ENCODE measurements at places on chromosomes 1 and 21.
A peak's percentile ranks its signal among the peaks of the same experiment; 100 is the strongest.

DNA sequence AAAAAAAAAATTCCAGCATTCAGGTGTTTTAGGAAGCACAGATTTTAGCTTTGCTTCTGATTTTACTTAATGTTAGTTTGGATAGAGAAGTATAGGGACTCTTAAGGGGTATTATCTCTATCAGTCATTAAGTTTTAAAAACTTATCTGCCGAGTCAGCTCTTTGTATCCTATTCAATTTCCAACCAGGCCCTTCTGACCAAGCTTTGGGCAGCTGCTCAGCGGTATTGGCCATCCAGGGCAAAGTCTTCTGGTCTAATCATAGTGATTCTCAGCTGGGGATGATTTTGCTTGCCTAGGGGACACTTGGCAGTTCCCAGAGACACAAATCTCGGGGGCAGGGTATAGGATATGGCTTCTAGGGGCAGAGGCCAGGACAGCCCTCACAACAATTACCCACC lies 47.6 kb downstream of the BACH1 start:
- DNase-seq, result no peak

DNA sequence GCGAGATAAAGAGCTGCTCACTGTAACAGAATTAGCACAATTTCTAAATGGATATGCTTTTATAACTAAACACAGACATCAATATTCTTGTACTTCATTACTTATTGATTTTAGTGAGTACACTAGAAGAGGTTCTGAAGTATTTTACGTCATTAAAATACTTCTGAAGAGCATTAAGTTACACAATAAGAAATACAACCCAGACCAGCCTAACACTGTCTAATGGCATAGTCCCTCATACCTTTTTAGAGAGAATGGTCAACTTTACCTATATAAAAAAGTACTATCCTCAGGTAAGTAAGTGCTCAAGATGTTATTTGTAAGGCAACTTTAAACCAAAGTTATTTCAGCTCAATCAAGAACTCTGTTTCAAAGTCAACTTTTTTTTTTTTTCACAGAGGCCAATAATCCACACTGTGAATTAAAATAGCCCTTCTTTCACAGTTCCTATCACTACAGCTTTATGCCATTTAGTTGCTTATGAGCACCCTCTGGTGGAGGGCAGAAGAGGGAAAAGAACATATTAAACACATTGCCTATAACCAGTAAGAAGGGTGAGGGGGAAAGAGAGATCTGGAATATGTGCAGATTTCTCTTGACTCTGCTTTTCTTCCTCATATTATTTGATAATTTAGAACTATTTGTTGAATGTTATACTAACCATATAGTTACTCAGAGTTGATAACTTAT lies 182.1 kb upstream of the DMRTA2 start:
- DNase-seq, result peak; percentile 72

DNA sequence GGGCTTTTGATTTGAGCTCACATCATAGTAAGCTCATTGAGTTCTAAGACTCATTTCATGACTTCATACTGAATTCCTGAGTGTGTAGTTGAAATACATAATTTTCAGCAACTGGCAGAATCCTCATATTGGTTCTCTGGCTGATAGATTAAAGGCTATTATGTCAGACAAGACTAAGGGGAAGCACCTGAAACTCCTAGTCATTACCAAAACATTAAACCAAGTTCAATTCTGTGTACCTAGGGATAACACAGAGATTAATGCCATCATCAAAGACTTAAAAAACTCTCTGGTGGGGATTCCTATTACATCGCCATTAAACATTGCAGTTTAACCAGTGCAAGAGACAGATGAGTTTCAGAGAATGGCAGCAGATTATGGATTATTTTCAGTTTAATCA lies 339.1 kb downstream of the PTPRC start:
- DNase-seq, result no peak

DNA sequence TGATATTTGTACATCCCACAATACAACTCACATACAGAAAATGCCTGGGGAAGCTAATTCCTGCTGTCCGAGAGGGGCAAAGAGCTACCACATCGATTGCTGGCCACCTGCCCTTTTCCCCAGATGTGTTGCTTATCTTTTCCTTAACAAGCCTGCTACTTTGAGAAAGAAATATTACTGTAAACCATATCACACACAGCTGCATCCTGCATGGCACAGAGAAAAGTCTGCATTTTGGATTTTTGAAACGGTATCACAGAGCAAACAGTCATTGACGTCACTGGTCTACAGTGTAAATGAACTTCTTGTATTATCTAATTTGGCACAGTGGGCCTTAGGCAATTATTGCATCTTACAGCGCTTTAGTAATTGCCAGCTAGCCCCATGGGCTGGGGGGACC lies 164.7 kb downstream of the CLIC6 start:
- DNase-seq, result no peak

DNA sequence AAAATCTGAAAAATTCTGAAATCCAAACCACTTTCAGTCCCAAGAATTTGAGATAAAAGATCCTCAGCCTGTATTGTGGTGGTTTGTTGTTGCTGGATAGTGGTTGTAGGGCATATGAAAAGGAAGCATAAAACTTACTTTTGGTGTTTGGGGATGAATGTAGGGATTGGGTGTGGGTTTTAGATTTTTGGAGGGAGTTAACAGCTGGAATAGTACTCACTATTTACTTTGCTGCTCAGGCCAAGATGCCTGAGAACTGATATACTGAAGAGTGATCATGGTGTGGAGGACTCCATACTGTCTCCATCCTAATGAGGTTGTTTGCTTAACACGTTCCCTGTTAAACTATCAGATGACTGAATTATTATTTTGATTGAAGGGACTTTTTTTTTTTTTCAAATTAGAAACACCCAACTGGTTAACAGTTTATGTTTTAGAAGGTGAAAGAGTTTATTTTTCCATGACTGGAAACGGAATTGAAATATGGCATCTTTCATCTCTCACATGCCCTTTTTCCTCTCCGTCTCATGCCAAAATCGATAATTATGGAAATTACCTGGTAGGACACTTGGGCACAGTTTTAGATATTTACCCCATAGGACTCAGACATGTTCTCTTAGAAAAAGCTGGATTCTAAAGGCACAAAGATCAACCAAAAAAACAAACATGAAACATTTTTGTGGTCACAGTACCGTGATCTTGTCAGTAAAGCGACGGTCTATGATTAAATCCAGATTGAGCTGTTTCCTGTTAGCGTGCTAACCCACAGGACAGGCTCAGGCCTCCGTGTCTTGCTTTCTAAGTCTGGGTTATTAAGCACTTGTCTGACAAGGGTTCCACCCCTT lies 37.3 kb downstream of the RGL1 start:
- DNase-seq, result peak; percentile 50

DNA sequence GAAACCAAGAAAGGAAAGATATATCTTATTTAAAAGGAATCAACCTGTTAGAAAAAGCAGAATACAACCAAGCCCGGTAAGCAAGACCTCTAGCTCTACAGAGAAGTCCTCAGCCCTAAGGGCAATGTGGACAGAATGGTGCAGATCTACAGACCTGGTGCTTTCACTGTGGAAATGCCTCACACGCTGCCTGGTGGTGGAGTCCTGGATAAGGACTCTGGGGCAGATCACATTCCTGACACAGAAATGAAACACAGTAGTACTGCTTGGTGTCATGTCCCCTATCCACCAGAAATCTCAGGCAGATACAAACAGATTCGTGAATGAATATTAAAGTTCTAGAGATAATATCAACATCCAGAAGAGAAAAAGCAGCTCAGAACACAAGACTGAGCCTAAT lies 6.8 kb downstream of the CNN3 start:
- DNase-seq, result no peak

- DNase-seq, result peak; percentile 71
Observed at GRCh38 chr1:43460988-43461693, 7.4 kb upstream of the HYI start.

- no peak for DNase-seq
Observed at GRCh38 chr1:195574511-195574910, 1033.7 kb downstream of the KCNT2 start.

DNA sequence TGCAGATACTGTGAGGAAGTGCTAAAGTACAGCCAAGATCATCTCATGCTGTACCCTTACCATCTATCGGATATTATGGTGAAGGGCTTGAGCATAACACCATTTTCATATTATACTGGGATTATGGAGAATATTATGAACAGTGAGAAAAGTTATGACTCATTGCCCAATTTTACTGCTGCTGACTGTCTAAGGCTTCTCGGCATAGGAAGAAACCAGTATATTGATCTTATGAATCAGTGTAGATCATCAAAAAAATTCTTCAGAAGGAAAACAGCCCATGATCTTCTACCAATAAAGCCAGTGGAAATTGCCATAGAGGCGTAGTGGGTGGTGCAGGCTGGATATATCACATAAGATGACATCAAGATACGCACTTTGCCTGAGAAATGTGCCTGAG lies 47.7 kb downstream of the PPIAL4G start:
- no peak for DNase-seq

DNA sequence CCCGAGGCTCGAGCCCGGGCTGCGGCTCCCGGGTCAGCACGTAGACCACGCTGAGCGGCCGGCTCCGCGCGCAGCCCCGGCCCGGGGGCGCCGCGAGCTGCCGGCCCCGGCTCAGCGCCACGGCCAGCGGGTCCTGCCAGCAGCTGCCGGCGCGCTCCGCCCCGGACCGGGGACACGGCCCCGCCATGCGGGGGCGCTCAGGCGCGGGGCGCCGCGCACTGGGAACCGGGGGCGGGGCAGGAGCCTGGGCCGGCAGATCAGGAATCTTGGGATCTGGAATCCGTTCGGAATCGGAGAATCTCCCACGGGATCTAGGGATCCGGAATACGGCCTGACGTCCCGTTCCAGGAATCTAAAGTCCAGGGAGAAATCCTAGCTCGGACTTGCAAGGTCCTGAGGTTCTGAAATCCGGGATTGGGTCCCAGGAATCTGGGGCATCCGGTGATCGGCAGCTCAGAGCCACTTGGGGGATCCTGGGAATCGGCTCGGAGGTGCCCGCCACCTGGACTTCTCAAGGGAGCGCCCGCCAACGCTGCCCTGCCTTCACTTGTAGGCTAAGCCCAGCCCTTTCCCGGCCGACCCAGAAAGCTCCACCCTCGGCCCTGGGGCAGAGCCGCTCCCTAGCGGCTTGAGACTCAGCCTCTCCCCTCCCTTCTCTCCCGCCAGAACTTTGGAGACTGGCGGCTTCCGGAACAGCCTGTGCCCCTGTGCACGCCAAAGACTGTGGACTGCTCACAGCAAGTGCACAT lies at the start of gene MAP3K6:
TSS of gene MAP3K6 (minus strand) at position 551 of the 749 bp plus-strand sequence. CDS start at position 187, 364 bp downstream.
- DNase-seq, result peak; percentile 49

DNA sequence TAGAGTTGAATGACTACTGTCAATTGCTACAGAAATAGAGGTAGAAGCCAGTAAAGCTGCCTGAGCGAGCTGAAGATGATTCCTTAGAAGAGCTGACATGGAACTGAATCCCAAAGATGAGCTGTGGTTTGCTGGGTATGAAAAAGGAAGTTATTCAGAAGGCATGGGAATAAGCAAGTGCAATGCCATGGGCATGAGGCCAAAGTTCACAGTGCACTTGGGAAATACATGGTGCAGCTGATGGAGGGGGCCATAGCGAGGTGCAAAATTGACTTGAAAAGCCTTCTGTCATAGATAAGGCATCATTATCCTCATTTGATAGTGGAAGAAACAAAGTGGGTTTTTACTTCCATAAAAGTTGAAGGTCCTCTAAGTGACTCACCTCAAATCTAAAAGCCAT lies 88.6 kb downstream of the NEK7 start:
- DNase-seq, result no peak

DNA sequence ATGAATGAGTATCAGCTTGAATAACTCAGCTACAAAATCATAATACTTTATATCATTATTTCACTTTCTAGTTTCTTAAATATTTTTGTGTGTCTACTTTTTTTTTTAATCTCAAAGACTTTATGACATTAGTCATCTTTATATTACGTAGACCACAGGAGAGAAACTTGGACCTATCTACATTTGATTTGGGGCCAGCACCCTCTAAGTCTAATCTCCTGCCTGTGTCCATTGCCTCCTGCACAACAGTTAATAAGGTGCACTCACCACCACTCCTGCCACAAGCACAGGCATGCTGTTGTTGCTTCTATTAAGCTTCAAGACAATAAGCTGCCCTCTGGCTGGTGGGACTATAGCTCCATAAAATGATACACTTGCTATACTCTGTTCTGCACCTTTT lies 70.4 kb downstream of the DIRAS3 start:
- no peak for DNase-seq

GRCh38 chr1:219000631-219001030 lies 173.0 kb upstream of the LYPLAL1 start:
- DNase-seq, result no peak

DNA sequence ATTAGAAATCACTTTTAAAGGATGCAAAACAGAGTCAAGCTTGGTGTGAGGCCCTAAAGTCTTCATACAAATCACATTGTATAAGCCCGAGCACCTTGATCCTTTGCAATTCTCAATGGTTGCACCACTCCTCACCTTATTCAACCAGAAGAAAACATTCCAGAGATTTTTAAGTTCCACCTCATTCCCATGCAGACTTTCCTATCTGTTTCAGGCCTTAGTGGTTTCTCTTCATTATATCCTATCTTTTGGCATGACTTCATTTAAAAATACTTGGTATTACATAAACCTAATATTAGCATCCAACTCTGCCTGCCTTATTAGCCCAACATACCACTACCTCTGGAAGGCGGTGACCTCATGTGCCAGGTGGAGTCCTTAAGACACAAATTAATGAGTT lies 9.3 kb upstream of the GREM2 start:
- no peak for DNase-seq

DNA sequence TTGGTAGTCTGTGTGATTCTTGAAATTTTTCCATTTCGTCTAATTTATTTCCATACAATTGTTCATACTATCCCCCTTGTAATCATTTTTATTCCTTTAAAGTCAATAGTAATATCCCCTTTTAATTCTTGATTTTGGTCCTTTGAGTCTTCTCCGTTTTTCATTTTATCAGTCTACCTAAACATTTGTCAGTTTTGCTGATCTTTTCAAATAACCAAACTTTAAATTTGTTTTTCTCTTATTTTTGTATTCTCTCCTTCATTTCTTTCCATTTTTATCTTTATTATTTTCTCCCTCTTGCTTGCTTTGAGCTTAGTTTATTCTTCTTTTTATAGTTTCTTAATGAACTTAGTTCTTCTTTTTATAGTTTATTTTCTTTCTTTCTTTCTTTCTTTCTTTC lies 21.1 kb upstream of the SLAMF1 start:
- no peak for DNase-seq

GRCh38 chr1:12371053-12371452 lies 141.2 kb downstream of the VPS13D start:
- DNase-seq, result no peak
